ENCODE measurements at places on chromosomes 2 and 18.

DNA sequence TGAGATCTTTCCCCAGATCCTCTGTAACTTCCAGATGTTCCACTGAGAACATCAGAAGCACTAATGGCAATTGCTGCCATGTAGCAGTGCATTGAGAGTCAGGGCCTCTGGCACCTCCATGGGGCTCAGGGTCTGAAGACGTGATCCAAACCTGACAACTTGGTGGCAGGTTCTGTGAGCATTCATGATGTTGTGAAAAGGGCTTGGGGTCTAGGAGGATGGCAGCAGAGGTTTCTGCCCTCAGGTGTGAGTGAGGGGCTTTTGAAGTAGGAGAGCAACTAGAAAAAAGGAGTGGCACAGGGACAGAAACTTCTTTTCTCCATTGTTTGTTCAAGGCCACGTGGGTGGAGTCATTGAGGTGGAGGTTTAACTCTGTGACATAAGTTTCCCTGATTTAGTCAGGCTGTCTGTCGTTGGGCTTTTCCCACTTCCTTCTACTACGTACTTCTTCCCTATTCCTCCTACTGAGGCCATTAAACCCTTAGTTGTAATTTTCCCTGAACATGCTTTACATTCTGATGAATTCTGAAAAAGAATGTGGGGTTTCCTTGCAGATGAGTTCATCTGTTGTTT lies 13.1 kb downstream of the CFLAR start:
- no peak for DNase-seq

- DNase-seq = peak; percentile 57
Measured at GRCh38 chr2:130727286-130727924, 1.5 kb upstream of the GPR148 start.

- DNase-seq = no peak
Measured at GRCh38 chr2:134103196-134103595, 150.7 kb upstream of the MGAT5 start.

DNA sequence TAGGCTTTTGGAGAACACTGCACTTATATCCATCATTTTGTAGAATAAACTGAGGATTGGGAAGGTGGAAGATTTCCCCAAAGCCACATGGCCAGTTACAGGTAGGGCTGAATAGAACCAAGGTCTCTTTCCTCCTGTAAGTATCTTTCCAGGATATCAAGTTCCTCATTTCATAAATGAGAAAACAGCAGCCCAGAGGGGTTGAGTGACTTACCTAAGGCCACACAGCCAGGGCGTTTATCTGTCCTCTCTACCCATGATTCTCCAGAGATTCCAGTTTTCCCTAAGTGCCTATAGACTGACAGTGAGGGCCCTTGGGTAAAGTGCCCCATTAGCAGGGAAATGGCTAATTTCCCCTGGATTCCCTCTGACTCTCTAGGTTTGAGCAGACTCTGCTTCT lies 132.3 kb upstream of the SKOR2 start:
- no peak for DNase-seq

- peak; percentile 92 for DNase-seq
Measured at GRCh38 chr18:50194631-50195532, at the start of gene MYO5B. Gene MYO5B, minus strand, starts transcription at chr18:50195147. Its CDS starts 354 bp downstream, at chr18:50194793.

GRCh38 chr2:17981936-17982335 lies 103.5 kb downstream of the KCNS3 start:
- no peak for DNase-seq

DNA sequence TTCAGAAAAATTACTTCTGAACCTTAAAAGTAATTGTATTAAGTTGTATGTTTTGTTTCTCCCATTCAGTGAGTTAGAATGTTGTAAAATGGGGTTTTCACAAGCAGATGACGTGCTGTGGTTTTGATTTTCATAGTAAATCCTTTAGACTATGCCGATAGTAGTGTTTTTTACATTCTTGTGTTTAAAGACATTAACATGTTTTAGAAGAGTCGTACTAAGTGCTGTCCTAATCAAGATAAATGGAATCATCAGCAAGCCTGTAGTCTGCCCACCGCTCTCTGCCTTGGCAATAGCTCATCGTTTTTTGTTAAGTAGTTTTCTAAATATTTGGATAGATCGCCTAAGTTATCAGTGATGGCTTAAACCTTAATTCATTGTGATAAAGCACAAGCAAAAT lies 21.5 kb downstream of the PKP4 start:
- DNase-seq = no peak

DNA sequence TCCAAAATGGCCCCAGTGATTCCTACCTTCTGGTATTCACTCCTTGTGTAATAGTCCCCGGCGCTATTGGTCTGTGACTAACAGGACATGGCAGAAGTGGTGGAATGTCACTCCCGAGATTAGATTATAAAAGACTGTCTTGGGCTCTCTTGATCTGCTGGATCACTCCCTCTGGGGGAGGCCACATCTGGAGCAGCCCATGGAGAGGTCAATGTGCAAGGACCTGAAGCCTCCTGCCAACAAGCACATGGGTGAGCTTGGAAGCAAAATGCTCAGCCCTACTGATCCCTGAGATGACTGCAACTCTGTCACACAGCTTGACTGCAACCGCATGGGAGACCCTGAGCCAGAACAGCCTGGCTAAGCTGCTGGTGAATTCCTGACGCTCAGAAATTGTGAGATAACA lies 94.3 kb upstream of the GLI2 start:
- no peak for DNase-seq

GRCh38 chr2:39497082-39497801 lies 60.2 kb upstream of the MAP4K3 start:
- no peak for DNase-seq

DNA sequence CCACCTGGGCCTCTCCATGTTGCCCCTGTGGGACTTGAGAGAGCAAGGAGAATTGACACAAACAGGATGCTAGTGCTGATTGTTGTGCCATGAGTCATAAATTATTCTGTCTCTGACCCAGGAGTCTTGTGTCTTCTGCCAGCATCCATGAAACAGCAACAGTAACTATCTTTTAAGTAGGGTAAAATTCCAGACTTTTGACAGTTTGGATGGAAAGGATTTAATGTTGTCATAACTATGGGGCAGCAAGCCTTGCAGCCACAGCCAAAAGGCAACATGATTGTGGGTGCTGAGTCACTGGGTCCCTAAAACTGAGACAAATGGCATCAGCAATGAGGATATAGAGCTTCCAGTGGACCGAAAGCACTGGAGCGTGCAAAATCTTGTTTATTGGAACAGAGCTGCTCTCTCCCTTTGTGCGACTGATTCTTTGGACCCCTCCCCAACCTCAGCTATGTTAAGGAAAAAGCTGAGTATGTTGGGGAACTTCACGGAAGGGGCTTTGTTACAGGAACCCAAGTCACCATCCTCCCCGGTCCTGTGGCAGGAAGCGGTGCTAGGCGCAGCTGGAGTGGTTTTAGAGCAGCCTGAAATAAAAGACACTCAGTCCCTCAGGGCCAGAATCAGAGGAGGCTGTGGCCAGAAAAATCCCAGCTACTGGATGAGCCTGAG lies 9.6 kb upstream of the ITPRIPL1 start:
- no peak for DNase-seq

DNA sequence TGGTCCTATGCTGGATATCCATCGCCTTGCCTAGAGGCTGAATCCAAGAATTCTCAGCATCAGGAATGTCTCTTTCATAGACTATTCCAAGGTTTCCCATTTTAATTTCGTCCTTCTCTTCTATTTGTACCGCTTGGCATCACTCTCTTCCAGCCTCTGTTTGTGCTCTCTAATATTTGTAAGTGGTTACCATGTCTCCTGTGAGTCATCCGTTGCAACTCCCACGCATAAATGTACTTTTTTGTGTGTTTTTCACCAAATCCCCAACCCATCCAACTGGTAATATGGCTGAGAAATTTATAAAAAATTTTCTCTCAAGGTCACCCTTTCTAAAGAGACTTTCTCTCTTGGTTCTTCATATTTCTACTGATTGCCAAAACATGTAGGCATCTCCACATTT lies 21.8 kb downstream of the COLEC12 start:
- DNase-seq = no peak

- DNase-seq = no peak
Measured at GRCh38 chr2:108287169-108287568, 1.5 kb upstream of the SULT1C2 start.

- no peak for DNase-seq
Measured at GRCh38 chr18:26637324-26637723, 89.0 kb upstream of the KCTD1 start.

DNA sequence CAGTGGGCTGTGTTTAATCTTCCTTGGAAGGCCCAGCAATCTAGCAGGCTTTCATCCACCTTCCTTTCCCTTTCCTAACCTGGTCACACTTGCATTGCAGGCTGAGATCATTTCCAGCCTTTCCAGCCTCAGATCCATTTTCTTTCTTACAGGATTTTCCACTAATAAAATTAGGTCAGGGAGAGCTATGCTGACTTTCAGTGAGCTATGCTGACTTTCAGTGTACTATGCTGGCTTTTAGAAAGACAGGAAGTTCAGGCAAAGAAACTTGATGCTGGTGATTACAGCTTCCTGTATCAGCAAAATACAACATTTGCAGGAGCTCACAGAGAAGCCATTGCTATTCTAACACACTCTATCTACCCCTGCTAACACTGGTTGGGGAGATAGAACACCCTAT lies 735.0 kb downstream of the CCDC85A start:
- DNase-seq = no peak

DNA sequence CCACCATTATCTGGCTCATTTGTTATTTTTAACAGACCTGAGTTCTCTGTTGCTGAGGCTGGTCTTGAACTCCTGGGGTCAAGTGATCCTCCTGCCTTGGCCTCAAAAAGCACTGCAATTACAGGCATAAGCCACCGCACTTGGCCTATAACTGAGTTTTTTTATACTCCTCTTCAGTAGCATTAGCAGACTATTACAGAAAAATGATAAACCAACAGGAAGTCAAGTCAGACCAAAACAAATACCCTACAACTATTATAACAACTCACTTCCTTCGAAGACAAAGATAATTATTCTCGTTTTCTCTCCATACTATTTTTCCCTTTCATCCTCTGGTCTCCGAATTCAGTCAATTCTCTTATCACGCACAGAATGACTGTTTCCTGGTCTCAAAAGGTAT lies 78.2 kb downstream of the MEMO1 start:
- no peak for DNase-seq

- no peak for DNase-seq
Measured at GRCh38 chr2:122363885-122364284, 608.4 kb downstream of the TSN start.

GRCh38 chr18:63220903-63221302 lies 98.7 kb downstream of the BCL2 start:
- no peak for DNase-seq
